ENCODE measurements at places on chromosomes 16 and 17.

- no peak for DNase-seq
These were observed 5.3 kb upstream of the FAAP100 start for GRCh38 chr17:81557276-81558114.

- no peak for DNase-seq
These were observed 256.7 kb downstream of the CDH11 start for GRCh38 chr16:64865069-64865696.

GRCh38 chr17:17757391-17757791 lies 76.1 kb downstream of the RAI1 start:
- no peak for DNase-seq

DNA sequence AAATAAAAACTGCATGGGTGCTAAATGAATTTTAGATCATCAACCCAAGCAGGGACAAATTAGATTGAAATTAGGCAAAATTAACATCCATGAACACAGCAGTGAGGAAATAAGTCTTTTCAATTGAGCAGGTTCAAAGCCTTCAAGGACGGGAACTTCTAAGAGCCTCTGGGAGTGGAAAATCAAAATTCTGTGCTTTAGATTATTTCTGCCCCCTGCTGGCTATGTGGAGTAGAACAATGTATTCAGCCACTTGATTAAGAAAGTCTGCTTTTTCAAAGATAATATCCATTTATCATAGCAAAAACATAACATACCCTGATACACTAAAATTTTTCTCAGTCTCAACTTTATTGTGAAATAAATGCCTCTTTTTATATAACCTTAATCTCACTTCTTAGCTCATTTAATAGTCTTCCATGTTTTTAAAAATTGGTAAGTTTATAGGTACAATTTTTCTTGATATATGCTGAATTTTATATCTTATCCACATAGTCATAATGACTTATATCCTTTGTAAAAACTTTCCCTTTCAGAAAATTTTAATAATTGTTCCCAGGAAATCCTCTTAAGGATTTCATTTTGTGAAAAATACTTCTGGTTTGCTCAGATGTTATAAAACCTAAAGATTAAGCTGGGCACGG lies 28.1 kb upstream of the NOL11 start:
- DNase-seq: no peak

DNA sequence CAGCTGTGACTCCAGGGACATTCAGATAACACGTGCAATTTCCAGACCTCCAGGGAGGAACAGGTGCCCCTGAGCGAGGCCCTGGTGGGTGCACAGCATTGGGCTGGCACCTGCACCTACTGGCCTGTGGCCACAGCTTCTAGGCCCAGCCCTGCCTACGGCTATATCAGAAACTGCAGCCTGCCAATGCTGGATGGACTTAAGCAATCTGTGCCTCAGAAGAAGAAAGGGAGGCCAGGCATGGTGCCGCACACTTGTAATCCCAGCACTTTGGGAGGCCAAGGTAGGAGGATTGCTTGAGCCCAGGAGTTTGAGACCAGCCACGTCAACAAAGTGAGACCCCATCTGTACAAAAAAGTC lies 12.4 kb downstream of the PITPNM3 start:
- no peak for DNase-seq

DNA sequence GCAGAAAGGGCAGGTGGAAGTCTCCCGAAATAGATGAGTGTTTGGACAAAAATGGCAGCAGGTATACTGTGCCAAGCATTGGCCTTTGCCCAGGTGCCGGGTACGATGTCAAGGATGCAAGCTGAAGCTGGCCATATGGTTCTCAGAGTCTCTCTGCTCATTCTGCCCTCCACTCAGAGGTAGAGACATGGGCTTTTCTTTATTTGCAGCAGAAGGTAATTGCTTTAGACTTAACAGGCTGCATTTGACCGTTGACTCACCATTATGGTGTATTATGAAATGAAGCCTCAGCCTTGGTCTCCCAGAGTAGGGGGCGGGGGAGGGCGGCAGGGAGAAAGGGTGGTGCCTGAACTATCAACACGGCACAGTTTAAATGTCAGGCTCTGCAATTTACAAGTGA lies 969.1 kb upstream of the EEF2KMT start:
- DNase-seq: no peak

GRCh38 chr16:15601212-15601879 lies 41.6 kb downstream of the MARF1 start:
- DNase-seq: no peak

DNA sequence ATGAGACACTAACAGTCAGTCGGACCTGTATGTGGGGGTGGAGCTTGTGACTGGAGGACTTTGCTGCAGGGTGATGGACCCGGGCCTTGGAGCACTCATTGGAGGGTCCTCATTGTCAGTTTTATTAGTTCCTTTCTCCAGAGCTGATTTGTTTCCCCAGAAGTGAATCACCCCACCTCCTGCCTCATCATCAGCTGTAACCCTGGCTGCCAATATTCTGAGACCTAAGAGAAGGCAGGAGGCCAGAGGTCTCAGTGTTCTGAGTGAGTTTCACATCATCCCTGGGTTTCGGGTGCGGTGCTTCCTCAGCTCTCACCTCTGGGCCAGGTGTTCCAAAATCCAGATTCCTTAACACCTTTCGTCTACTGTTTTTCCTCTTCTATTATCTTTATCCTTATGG lies 49.9 kb upstream of the KIFC3 start:
- no peak for DNase-seq

DNA sequence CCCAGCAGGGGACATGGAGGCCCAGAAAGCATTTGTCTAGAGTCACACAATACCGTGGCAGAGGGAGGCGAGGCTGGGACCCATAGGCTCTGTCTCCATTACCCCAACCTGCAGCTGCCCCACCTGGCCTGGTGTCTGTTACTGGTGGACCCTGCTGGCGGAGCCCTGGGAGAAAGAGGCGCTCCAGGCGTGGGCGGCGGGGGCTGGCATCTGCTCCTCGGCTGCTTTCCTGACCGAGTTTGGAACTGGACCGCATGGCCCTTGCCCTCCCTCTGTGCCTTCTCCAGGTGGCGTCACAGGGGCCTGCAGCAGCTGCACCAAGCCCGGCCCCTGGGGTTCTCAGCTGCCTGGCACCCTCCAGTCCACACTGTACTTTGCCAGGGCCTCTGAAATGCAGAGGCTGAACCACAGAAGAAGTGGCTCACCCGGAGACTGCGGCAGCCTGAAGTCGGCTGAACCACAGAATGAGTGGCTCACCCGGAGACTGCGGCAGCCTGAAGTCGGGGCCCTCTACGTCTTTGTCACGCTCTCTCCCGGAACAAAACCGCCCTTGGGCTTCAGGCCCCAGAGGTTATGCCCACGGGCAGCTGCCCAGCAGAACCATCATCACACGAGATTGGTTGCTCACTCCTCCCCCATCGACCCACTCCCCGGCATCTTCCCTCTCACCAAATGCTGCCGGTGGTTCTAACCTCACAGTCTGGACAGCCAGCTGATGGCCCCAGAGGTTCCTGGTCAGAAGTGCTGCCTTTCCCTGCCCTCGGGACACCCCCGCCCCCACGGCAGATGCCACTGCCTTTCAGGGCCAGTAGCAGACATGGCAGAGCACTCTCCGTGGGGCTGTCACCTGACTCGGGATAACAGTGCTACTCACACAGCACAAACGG lies 20.2 kb downstream of the CBFA2T3 start:
- DNase-seq: no peak

DNA sequence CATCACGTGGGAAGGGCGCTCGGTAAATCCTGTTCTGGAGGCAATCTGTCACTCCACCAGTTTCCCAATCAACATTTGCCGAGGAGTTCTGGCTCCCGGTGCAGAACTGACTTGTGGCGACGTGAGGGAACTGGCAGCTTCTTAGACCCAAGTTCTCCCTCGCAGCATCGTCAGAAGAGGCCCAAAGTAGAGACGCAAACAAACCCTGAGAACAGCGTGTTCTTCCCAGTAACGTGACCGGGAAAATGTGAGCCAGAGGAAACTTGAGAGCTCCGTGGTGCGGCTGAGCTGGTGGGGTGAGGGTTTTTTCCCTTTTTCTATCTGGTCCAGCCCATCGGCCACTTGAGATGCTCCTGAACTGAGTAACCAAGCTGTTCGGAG lies 158.9 kb upstream of the CACNG5 start:
- DNase-seq: no peak

DNA sequence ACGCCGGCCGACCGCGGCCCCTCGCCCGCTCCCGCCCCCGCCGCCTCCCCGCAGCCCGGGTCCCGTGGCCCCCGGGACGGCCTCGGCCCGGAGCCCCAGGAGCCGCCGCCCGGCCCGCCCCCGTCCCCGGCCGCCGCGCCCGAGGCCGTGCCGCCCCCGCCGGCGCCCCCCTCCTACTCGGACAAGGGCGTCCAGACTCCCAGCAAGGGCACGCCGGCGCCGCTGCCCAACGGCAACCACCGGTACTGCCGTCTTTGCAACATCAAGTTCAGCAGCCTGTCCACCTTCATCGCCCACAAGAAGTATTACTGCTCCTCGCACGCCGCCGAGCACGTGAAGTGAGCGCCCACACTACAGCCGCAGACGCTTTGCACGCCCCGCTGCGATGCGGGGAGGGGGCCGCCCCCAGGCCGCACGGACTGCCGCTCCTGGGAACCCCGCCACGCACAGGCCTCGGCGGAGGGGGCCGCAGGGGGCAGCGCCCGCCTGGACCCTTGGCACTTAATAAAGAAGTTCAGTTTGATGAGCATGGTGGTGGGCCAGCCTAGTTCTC lies 35.5 kb upstream of the ZC3H18 start:
- DNase-seq: peak; percentile 21

GRCh38 chr17:75011401-75012095 lies 922 bp upstream of the MRPL58 start:
- DNase-seq: no peak

DNA sequence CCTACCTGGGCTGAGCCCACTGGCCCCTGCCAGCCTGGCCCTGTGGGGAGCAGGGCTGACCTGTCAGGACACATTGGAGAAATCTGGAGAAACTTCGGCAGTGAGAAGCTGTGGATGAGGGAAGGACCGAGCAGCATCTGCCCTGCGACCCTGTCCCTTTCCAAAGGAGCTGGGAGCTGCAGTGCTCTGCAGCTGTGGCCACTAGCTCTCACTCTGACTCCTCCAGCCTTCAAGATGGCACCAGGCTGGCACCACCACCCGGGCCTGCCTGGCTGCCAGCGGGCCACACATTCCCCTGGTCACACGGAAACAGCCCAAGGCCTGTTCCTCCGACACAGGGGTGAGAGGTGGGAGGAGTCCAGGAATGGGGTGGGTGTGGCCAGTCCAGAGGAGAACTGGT lies 30.1 kb downstream of the CD300LG start:
- no peak for DNase-seq

GRCh38 chr16:86640265-86640843 lies 62.0 kb downstream of the FOXL1 start:
- DNase-seq: no peak

GRCh38 chr17:49545806-49546545 lies 29.7 kb upstream of the NXPH3 start:
- DNase-seq: no peak

- DNase-seq: no peak
These were observed 2.4 kb downstream of the ALKBH5 start for GRCh38 chr17:18185832-18186626.

DNA sequence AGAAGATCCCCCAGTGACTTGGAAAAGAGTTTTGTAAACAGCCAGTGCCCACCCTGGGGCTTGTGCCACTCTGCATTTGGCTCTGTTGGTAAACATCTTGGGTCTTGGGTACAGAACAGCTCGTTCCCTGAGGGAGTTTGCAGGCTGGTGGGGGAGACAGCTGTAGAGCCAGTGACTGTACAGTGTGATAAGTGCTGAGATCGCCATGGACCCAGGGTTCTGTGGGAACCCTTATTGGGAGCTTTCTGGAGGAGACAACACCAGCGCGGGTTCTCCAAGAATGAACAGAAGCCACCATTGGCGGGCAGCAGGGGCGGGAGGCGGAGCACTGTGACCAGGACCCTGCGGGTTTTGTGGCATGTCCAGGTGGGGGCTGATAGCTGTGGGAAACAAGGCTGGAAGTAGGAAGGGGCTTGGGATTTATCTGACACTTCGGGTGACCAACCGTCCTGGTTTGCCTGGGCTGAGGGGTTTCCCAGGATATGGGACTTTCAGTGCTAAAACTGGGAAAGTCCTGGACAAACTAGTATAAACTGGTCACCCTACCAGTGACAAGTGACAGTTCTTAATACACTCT lies 2.9 kb downstream of the CLEC16A start:
- no peak for DNase-seq

GRCh38 chr17:46736100-46736499 lies 82.4 kb downstream of the WNT3 start:
- DNase-seq: no peak

- DNase-seq: no peak
These were observed 4.7 kb downstream of the ZNF750 start for GRCh38 chr17:82835122-82835521.

Data from stimulated activated CD8-positive, alpha-beta memory T cell treated with anti-CD3 and anti-CD28 coated beads, Interleukin-2, amount 100 ng/mL, for 48 hours (primary cell).